Activated T-helper 9 cell treated with anti-CD3 and anti-CD28 coated beads, Interleukin-2, amount 50 U/mL, for 16 hours (primary cell): ENCODE measurements at places on chromosomes 11 and 22.

GRCh38 chr11:17552041-17552355 is 4.9 kb downstream of the OTOG start:
- DNase-seq, result no peak

- DNase-seq, result no peak
Observed at GRCh38 chr22:42960531-42961399, 54.2 kb downstream of the PACSIN2 start.

GRCh38 chr11:83069441-83070043 is 2.2 kb downstream of the RAB30 start:
- DNase-seq, result no peak

DNA sequence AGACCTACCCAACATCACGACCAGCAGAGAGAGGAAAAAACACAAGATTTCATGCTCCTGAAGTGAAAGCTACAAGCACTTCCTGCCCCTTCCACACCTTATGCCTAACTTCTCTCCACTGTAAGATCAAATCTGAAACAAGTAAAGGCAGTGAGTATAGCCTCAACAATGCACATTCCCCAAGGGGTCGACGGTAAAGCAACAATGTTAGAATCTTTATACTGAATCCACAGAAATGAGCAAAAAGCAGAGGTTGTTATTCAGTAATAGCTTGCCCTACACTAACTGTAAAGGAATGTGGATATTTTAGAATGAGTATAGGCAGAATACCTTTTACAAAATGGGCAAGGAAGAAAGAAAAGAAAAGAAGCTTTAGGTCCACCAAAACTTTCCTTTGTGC is 15.6 kb downstream of the ARFGAP3 start:
- no peak for DNase-seq

DNA sequence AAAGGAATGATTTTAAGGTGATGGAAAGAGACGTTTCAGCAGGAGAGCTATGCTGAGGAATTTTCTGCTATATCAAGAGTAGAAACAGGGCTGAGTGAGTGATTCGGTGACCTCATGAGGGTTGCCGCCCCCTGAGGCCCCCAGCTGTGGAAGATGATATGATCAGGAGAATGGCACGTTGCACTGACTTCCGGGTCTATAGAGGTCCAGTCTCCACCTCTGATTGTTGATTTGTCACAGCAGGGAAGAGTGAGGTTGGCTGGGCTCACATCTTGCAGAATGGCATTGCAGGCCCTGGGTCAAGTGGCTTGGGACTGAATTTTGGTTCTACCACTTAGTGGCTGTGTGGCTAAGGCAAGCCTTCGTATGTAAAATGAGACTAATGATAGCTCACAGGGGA is 205.1 kb downstream of the SNX19 start:
- no peak for DNase-seq

DNA sequence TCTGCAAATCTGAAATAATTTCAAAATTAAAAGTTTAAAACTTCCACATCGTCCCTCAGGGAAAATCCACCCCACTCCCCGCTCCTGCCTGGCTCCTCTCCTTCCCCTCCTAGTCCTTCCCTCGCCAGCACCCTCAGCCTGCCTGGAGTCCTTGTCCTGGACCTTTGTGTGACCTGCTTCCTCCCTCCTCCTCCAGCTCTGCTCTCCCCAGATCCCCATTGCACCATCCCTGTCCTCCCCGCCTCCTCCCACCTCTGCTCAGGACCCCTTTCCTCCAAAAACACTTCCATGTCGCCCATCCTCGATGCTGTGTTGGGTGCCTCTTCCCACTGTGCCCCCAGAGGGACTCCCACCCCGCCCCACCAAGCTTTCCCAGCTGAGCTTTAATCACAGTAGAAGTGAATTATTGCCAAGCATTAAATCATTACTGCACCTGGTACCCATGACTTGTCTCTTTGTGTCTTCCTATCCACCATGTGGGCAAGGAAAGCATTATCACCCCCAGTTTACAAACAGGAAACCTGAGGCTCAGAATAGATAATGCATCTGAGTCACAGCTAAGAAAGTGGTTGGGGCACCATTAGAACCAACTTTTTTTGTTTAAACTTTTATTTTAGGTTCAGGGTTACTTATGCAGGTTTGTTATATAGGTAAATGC is 2.4 kb upstream of the ZP1 start:
- DNase-seq, result no peak

GRCh38 chr11:66100272-66101065 is 30.4 kb downstream of the PACS1 start:
- DNase-seq, result peak; percentile 36

DNA sequence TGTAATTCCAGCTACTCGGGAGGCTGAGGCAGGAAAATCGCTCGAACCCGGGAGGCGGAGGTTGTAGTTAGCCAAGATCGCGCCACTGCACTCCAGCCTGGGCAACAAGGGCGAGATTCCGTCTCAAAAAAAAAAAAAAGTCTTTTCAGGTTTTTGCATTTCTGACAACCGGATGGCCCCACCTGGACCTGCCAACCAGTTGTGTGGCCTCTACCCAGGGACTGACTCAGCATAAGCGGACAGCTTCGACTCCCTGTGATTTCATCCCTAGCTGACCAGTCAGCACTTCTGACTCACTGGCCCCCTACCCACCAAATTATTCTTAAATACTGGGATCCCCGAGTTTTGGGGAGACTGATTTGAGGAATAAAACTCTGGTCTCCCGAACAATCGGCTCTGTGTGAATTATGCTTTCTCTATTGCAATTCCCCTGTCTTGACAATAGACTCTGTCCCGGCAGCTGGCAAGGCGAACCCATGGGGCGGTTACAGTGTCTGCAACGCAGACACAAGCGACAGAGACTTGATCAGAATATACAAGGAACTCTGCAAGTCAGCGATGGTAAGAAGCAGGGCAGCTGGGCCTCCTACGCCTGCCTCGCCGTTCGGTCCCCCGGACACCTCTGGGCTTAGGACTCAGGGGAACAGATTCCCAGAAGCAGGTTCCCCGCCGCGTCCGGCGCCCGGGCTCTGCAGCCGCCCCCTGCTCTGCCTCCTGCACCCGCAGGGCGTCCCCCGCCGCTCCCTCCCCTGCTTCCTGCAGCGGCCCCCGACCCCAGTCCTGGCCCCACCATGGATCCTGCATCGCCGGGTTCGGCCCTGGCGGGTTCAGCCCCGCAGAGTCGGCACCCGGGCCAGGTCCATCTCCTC is 741 bp upstream of the TALDO1 start:
- DNase-seq, result no peak

- DNase-seq, result no peak
Observed at GRCh38 chr11:119749006-119749565, 20.1 kb upstream of the NECTIN1 start.

DNA sequence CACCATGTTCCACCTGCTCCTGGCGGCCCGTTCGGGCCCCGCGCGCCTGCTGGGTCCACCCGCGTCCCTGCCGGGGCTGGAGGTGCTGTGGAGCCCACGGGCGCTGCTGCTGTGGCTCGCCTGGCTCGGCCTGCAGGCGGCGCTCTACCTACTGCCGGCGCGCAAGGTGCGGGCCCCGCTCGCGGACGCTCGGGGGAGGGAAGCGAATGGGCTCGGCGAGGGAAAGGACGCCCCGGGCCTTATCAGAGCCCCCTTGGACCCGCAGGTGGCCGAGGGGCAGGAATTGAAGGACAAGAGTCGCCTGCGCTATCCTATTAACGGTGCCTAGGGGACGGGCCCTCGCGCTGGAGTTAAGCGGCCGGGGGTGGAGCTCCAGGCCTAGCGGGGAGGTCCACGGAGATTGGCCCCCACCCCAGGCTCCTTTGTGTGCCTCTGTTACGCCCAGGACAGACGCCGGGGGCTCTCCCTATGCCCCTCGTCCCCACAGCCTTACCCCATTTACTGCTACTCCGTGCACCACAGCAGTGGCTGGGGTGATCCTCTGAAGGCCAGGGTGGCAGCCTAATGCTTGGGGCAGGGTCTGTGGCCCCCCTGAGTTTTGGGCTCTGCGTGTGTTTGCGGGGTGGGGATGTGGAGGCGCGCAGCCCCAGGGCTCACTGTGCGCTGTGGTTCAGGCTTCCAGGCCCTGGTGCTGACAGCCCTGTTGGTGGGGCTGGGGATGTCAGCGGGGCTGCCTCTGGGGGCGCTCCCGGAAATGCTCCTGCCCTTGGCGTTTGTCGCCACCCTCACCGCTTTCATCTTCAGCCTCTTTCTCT is 1.1 kb downstream of the TM7SF2 start:
- peak; percentile 67 for DNase-seq

DNA sequence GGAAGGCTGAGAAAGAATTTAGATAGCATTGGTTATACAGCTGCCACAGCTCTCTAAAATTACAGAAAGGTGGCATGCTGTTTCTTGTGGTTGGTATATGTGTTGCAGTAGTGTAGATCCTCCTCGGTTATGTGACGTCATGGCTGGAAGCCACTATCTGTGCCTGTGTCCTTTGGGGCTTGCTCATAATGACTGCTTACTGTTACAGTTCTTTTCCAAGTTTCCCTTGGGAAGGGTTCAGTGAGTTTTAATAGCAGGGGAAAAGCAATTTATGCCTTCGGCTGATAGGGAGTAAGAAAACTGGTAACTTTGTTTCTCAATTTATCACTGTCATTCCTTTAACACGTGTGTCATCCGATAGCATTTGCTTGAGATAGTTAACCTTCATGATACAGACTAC is 47.2 kb downstream of the POLD3 start:
- DNase-seq, result no peak

GRCh38 chr22:46107089-46107664 is 43.1 kb upstream of the PPARA start:
- DNase-seq, result no peak

GRCh38 chr11:107018219-107018901 is at the start of gene GUCY1A2:
TSS of gene GUCY1A2 (minus strand) at chr11:107018476. CDS start at chr11:107018055, 421 bp downstream.
- no peak for DNase-seq
